ENCODE measurements at places on chromosomes 12 and 14.

- no peak for DNase-seq
Measured at GRCh38 chr12:51293696-51294095, 23.5 kb upstream of the SMAGP start.

DNA sequence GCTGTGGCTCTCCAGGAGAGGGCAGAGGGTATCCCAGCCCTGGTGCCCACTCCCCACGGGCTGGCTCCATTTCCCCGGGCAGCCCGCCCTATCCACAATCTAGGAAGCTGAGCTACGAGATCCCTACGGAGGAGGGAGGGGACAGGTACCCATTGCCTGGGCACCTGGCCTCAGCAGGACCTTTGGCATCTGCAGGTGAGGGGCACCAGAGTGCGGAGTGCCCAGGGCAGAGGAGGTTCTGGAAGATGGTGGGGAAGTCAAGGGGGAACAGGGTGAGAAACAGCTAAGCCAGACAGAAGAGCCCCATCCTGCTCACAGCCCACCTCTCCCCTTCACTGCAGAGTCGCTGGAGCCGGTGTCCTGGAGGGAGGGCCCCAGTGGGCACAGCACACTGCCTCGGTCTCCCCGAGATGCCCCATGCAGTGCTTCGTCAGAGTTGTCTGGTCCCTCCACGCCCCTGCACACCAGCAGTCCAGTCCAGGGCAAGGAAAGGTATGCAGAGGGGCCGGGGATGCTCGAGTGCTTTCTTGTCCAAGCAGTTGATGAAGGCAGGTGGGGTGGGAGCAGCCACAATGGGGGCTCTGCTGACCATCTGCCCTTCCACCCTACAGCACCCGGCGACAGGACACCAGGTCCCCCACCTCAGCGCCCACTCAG is 10.3 kb downstream of the TNS2 start:
- no peak for DNase-seq

GRCh38 chr14:22488522-22489243 is 100.3 kb downstream of the DAD1 start:
- no peak for DNase-seq

DNA sequence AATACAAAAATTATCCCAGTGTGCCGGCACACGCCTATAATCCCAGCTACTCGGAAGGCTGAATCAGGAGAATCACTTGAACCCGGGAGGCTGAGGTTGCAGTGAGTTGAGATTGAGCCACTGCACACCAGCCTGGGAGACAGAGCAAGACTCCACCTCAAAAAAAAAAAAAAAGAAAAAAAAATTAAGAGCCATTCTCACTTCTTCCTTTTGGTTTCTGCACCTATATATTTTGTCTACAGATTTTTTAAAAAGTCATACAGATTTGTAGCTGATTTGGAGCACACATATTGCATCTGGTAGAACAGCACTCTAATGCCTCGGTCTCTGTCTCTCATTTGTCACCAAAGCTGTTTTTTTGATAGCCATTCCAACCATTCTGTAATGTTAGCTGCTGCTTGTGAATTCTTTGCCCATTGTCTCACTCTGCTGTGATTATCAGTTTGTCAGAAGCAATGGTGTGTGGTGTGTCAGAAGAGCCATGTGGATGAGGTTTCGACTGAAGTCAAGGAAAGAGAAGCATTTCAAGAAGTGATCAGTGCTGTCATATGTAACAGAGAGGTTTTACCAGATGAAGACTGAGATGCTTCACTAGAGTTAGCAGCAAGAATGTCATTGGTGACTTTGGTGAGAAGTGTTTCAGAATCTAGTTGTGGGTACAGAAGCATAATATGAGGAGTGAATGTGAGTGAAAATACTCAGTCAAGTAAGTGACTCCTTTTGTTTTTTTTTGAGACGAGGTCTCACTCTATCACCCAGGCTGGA is 8.7 kb upstream of the KTN1 start:
- no peak for DNase-seq

DNA sequence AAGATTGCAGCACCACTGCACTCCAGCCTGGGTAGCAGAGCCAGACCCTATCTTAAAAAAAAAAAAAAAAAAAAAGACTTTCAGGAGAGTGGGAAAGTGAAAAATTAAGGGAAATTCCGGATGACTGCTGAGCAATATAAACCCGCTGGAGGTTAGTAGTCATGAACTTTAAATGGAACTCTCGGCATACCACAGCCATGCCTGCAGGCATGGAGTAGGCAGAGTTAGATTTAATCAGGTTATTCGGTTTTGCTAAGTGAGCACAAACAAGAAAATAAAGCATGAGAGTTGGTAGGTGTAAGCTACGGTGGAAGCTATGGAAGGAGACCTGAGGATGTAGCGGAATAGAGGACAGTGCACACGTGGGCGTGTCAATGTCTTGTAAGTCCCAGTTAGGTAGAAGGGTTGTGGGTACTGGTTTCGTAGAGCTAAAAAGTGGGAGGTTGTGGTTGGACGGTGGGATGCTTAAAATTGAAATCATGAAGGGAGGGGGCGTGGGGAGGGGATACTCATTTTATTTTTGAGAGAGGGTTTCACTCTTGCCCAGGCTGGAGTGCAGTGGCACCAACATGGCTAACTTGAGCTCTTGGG is 11.8 kb upstream of the TUBA1C start:
- DNase-seq, result no peak

GRCh38 chr14:92215579-92215978 is 93.8 kb downstream of the CPSF2 start:
- DNase-seq, result no peak

GRCh38 chr12:59583003-59583712 is 12.7 kb upstream of the SLC16A7 start:
- DNase-seq, result no peak

DNA sequence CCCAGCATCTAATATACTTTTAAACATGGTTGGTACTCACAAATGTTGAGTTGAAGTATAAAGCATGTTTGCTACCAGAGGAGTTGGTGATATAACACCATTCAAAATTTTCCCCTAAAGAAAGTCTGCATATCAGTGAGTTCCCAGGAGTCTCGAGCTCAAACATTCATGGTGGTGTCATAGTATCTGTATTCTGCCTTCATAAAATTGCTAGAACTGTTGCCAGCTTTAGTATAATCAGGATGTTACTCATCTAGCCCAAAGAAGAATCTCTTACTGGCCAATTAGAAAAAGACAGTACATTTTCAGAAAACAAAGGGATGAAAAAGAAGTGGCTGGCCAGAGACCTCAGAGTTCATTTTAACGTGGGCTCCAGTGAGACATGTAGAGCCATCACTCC is 374.7 kb downstream of the KCNH5 start:
- DNase-seq, result no peak

GRCh38 chr14:103684871-103685270 is 30.4 kb downstream of the XRCC3 start:
- DNase-seq, result no peak

DNA sequence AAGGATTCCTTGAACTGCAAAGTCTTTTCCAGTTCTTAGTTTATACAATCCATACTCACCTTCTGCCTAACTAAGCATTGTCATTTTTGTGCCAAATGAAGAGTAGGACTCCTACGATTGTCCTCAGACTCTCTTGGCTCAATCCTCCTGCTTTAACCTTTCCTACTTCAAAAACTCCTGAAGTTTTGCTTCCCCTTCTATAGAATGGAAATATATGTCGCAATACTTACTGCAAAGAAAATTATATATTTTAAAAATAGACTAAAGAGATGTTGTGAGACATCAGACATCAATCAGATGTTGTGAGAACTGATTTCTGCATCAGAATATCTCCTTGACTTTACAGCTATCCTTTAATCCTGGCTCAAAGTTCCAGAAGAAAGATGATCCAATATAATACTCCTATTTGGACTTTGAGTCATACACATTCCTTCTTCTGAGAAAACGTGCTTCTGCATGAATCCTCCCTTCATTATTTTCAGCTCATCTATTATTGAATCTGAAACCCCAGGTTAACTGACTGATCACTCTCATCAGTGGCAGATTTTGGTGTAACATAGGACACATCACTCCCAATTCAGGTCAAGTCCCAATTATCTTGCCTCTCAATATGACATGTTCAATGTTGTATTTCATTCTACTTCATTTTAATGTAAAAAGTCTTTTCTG is 48.8 kb downstream of the A2M start:
- no peak for DNase-seq

- DNase-seq, result no peak
Measured at GRCh38 chr14:93067088-93067487, 48.6 kb downstream of the ITPK1 start.

DNA sequence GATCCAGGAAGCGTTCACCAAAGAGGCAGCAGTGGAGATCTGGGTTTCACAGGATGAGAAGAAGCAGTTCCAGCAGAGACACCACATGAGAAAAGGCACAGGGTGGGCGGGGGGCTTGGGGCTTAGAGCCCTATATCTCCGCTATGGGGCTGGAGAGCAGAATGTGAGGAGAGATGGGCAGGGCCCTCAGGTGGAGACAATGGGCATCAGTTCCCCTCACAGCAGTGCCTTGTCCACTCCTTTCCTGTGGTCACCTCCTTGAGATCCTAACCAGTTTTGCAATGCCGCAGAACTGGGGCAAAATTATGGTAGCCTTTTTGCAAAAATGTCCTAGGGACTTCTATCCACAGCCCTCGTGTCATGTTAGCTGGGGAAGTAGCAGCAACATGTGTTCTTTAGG is 27.5 kb downstream of the DHRS2 start:
- no peak for DNase-seq

DNA sequence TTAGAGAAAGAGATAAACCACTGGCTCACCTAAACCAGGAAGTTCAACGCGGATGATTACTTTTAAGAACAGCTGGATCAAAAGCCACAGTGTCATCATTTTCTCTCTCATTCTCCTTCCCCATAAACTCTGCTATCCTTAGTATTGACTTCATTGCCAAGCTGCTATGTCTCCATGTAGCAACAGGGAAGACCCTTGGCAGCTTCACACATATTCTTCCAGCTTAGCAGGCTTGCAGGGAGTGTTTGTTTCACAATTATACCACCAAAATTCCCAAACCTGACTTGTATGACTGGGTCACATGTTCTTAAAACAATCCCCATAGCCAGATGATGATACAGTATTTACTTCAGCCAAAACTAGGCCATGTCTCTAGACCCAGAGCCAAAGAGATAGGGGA is 235.5 kb downstream of the PAWR start:
- no peak for DNase-seq

GRCh38 chr14:92792885-92793284 is 1.2 kb upstream of the GOLGA5 start:
- no peak for DNase-seq

DNA sequence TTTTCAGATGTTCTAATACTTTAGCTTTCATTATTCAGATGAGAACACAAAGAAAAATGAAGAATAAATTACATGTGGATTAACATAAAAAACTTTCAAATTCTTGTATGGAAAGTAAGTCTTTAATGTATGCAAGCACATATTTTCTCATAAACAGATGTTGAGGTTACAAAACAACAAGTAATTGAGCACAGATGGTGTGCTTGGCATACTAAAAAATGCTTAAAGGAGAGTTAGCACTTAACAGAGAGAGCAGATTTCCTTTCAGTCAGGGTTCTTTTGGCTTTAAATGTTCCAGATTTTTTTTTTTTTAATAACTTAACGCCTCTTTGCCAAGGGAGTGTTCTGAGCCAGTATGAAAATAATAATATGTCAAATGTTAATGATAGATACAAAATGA is 96.0 kb downstream of the RASSF9 start:
- no peak for DNase-seq

- DNase-seq, result no peak
Measured at GRCh38 chr12:88758176-88758575, 177.9 kb upstream of the KITLG start.

GRCh38 chr14:38502239-38502638 is 246.3 kb upstream of the CLEC14A start:
- DNase-seq, result no peak

- no peak for DNase-seq
Measured at GRCh38 chr12:119578112-119578511, 15.5 kb upstream of the TMEM233 start.

- DNase-seq, result no peak
Measured at GRCh38 chr12:68163560-68164081, 4.1 kb upstream of the IFNG start.

- DNase-seq, result no peak
Measured at GRCh38 chr12:84079626-84080025, 833.0 kb downstream of the SLC6A15 start.

DNA sequence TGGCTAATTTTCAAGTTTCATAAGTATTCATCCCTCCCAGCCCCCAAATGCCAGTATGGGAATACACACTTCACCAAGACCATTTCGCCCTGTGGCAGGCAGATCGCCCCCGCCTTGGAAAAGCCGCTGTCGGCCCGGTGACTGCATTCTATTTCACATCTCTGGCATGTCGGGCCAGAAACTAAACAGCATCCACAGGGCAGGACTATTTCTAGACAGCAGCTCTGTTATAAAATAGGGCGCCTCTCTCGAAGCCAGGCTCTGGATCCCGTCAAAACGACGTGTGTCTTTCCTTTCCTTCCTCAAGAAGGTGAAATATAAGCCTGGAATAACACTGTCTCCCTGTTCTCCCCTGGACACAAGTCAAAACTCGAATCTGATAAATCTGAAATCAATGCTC is 56.8 kb downstream of the GSC start:
- DNase-seq, result no peak

DNA sequence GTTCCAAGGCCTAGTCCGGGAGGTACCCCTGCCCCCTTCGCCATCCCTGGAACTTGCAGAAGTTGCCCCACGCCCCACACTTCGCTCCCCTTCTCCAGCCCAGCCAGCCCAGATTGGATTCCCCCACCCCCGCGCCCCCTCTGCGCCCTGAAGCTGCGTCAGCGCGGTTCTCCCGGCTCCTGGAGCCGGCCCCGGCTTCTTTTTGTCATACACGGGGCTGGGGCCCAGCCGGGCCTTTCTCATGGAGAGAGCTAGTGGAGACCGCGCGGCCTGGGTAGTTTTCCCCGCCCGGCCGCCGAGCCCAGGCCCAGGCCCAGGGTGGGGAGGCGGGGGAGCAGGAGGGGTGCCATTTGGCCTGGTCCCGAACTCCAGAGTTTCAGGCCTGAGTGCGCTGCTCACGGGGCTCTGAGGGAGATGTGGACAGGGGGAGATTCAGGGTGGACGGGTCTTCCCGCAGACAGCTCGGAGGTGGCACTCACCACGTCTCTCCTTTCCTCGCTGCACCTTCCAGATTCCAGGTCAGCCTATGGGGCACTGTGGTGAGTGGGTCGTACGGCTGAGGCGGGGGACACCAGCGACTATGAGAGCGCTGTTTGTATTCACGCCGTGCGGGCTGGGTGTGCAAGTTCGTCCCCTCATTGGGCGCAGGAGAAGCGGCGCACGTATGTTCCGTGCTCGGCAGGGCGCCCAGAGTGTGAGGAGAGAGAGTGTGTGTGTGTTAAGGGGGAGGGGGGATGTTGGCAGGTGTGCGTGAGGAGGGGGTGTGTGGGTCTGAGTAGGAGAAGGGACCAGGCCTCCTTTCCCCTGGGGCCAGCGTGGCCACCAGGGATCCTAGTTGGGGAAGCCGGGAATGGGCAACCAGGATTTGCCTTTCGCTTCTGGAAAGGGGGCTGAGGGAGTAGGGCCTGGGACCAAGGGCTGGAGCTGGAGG is 785 bp upstream of the LHX5 start:
- DNase-seq, result no peak

DNA sequence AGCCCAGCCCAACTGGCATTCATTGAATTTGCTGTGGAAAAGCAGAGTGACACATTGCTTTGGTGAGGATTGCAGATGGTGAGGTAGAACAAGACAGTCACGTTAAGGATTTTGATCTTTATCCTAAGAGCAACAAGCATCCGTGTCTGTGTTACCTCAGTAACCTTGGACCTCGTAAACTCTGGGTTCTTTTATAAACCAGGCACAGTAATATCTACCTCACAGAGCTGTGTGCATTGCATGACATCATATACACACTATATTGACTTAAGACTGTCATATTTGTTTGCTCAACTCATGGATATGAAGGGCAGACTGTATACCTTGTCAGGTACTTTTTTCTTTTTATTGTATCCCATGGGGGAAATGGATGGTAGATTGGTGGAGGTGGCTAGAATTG is 156.2 kb downstream of the ETV6 start:
- no peak for DNase-seq

GRCh38 chr14:76773956-76774820 is 12.9 kb downstream of the VASH1 start:
- DNase-seq, result no peak
